ENCODE measurements at places on chromosomes 1 and 21.

GRCh38 chr1:51170342-51170741, 65.7 kb upstream of the RNF11 start:
- no peak for DNase-seq

GRCh38 chr1:12594966-12595756, 22.8 kb downstream of the DHRS3 start:
- peak; percentile 82 for DNase-seq

- no peak for DNase-seq
Observed at GRCh38 chr1:30673395-30673794, 50.0 kb downstream of the MATN1 start.

- DNase-seq = no peak
Observed at GRCh38 chr21:32347977-32348376, 44.8 kb downstream of the URB1 start.

GRCh38 chr1:72662918-72663317, 380.6 kb upstream of the NEGR1 start:
- DNase-seq = no peak

DNA sequence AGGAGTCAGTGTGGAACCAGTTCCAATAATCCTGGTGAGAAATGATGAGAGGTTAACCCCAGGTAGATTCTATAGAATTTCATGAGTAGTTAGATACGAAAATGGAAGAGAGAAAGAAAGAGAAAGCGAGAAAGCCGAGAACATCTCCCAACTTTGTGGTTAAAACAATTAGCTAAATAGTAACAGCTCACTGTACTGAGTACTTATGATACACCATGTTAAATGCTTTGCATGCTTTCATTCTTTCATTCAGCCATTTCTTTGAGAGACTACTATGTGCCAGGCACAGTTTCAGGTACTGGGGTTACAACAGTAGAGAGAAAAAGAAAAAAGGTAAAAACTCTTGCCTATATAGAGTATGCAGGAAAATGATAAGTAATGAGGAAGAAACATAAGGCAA, 109.7 kb upstream of the SYT6 start:
- no peak for DNase-seq

DNA sequence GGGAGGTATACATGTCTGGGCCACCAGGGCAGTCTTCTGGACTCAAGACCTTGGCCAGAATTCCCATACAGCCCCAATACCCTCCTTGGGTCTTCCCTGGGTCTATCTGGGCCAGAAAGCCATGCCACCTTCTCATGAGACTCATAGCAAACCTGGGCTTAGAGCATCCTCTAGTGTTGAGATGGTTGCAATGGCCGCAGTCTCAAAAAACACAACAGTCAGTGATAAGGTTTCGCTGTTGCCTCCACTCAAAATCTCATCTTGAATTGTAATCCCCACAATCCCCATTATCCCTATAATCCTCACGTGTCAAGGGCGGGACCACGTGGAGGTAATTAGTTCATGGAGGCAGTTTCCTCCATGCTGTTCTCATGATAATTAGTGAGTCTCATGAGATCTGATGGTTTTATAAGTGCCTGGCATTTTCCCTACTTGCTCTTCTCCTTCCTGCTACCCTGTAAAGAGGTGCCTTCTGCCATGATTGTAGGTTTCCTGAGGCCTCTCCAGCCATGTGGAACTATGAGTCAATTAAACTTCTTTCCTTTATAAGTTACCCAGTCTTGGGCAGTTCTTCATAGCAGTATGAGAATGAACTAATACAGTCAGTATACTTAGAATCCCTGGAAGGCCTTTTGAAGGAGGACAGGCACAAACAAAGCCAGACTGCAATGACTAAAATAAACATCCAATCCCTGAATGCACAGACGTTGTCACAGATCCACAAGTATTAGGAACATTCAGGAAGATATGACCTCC, 77.0 kb downstream of the CTH start:
- DNase-seq = peak; percentile 20

GRCh38 chr21:40620386-40621145, 226.4 kb downstream of the DSCAM start:
- no peak for DNase-seq

DNA sequence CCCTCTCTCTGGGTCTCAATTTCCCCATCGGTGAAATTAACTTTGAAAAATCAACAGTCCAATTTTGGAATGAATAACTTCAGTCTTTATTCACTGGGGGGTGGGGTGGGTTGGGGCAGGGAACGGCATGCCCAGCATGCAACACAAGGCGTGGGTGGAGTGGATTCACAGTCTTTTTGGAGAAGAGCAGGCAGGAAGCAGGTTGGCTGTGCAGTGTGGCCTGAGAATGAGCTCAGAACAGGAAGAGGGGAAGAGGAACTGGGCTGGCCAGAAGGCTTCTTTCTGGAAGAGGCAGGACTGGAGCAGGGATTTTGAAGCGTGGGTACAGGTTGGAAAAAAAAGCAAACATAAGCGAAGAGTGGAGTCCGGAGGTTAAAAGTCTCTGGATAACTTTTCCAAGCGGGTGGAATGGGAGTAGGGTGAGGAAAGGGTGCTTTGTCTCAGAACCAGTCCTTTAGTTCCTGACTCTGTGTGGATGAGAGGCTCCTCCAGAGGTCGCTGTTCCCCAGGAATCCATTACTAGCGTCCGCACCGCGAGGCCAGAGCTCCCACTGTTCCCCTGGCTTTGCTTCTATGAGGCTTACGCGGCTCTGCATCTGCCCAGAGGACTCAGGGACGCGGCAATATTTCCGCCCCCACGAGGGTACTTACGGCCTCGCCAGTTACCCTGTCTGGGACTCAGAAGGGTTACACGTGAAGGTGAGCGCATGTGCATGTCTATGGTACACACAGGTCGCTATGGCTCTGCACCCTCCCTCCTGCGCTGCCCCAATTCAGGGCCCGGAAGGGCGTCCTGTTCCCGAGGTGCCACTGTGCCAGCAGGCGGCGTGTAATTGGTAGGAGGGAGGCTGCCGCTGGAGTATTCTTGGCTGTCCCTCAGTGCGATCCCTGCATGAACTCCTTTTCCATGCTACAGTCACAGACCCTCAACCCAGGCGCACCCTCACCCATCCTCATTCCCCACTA, 5.5 kb upstream of the FOXD2 start:
- no peak for DNase-seq

DNA sequence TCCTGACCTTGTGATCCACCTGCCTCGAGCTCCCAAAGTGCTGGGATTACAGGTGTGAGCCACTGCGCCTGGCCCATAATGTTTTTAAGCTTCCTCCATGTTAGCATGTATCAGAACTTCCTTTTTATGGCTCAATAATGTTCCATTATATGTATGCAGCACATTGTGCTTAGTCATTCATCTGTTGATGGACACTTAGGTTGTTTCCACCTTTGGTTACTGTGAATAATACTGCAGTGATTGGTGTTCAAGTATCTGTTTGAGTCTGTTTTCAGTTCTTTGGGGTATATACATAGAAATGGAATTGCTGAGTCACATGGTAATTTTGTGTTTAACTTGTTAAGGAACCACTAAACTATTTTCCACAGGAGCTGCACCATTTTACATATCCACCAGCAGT, 17.7 kb downstream of the CMPK1 start:
- DNase-seq = no peak

- DNase-seq = no peak
Observed at GRCh38 chr1:39076799-39077148, 50.6 kb downstream of the NDUFS5 start.

GRCh38 chr1:246300626-246301549, 206.2 kb downstream of the SMYD3 start:
- no peak for DNase-seq

DNA sequence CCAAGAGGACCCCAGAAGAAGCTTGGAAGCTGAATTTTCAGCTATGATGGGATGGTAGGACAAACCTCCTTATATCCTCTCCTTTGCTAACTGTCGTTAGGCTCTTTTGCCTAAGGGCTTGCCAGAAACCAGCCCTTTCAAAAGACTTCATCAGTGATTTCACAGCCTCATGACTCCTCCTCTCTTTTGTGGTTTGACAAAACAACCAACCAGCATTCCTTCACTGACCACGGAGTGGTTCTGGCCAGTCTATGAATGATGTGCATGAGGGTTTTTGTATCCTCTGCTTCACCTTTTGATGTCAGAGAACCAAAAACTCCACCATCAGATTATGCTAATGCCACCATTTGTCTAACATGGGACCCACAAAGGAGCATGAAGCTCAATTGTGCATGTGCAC, 116.9 kb upstream of the COA6 start:
- DNase-seq = no peak

DNA sequence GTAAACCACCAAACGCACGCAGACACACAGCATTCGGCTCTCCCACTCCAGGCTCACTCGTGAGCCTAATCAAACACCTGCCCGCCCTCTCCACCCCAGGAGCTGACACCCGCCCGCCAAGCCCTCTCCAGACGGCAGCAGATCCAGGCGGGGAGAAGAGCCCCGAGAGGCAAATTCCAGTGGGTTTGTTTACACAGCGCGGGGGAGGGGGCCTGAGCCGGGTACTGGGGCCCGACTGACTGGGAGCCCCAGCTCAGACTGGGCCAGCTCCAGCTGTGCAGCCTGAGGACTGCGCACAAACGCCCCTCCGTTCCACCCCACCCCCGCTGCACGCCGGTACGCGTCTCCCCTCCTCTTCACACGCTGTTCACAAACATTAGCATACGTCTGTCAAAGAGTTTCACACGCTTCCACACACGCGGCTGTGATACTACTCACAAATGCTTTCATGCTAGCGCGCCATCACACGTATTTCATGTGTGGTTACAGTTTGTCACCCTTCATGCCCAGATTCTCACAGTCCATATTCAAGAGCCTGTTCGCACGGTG, 1.0 kb upstream of the EFNA1 start:
- DNase-seq = no peak

- no peak for DNase-seq
Observed at GRCh38 chr1:47865881-47866535, 131.2 kb downstream of the TRABD2B start.

GRCh38 chr1:203828002-203828401, 32.6 kb downstream of the ZBED6 start:
- DNase-seq = no peak

GRCh38 chr1:157819896-157820295, at the start of gene FCRL1:
Gene FCRL1, minus strand, starts transcription at chr1:157820120. Its CDS starts 83 bp downstream, at chr1:157820037.
- DNase-seq = no peak

- no peak for DNase-seq
Observed at GRCh38 chr1:14182856-14183255, 415.6 kb upstream of the KAZN start.

DNA sequence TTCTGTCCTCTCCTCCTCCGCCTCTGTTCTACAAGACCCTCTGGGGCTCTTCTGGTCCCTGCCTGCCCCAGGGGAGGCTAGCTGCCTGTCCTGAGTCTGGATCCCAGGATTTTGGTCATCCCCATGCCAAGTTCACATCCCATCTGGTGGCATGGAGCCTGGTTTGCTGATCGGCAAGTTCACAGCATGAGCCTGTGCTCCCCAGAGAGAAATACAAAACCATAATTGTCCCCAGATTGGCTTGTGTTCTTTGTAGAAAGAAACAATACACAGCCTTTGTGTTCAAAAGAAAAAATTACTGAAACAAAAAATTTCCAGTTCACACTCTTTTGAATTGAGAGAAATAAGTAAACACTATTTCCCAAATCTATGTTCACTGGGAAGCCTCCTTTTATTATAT, 149.4 kb upstream of the ZC3H12A start:
- DNase-seq = no peak

- no peak for DNase-seq
Observed at GRCh38 chr1:161730050-161730564, 8.8 kb downstream of the FCRLB start.

GRCh38 chr1:118184739-118185083, 317 bp downstream of the SPAG17 start:
- no peak for DNase-seq

- DNase-seq = no peak
Observed at GRCh38 chr1:240258910-240259309, 167.2 kb downstream of the FMN2 start.

DNA sequence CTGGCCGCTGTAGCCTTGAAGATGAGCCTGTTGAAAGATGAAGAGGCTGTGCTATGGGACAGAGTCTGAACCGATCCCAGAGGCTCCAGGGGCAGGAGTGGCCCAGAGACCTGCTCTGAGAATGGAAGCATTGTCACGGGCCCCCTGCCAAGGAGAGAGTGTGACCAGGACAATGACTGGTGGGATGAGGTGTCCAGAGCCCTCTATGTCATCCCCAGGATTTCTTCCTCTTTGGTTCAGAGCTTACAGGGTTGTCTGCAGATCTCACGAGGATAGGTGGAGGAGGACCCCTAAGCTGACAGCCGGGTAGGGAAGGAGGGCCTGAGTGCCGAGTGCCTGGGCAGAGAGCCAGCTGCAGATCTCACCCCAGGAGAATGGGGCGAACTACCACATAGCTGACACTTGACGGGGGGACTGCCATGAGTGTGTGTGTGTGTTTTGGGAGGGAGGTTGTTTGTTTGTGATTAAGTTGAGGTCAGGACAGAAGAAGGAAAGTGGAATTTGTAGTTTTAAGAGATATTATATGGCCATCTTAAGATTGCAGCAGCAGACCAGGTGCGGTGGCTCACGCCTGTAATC, 25.4 kb downstream of the PIK3CD start:
- no peak for DNase-seq

GRCh38 chr1:226891846-226892523, 21.6 kb downstream of the PSEN2 start:
- no peak for DNase-seq
